ENCODE measurements at places on chromosomes 13 and 19.

DNA sequence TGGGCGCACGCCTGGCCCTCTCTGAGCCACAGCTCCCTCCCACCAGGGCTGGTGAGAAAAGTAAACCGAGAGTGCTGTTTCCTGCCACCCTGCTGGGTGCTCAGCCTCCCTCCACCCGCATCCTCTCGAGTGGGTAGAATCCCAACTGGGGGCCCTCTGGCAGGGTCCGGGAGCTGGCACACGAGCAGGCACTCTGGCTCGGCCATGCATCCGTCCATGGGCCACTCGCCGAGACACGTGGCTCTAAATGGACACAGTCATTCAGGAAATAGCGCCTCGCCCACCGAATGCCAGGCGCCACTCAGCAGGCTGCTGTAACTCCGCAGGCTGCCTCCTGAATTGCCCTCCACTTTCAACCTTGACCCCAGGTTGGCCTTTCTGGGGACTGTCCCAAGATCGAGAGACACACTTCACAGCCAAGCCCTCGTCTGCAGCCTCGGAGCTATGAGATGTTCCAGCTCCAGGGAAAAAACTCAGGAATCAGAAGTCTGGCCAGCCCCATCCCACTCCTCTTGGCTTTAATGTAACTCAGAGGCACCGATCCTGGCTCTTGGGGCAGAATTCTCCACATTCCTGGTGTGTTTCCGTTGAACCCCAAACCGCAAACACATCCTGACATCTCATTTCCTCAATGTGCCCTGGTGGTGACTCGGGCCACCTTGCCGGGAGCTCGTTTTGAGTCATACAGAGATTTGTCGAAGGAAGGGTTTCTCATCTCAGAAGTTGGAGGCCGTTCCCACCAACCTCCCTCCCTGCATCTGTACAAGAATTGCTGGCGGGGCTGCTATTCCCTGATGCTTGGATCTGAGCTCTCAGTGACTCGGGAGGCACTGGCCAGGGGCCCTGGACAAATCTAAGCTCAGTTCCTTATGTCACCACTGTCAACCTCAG lies 14.1 kb downstream of the KLF2 start:
- peak; percentile 77 for DNase-seq

DNA sequence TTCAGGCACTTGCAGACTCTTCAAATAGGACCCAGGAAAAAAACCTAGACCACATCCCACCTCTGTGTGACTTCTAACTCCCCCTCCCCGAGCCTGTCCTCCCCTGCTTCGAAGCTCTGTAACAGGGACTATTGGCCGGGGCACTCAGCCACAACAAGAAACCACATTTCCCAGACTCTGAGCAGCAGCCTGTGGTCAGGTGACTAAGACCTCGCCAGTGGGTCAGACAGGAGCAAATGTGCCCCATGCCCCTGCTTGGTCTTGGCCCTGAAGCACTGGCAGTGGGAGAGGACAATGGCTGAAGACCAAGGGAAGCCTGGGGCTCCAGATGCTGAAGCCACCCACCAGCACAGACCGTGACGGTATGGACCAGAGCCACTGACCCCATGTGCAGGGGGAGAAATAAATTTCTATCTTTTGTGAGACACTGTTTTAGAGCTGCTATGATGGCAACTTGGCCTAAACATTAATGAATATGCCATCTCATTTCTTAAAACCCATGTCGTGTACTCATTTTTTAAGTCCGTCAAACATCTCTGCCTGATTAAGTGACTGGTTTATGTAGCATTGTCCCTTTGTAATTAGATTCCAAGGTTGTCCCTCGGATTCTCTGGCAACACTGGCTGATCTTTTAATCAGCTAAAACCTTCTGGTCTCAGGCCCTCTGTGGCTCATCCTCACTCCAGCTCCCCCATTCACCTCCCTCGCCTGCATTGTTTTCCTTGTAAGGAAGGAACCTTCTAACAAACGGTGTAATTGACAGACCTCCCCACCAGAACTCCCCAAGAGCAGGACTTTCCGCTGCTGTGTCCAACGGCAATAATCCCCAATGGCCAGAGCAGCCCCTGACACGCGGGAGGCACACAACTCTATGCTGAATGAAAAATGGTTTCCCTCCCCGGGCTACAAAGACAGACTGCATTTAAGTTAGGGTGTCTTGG lies 98.4 kb downstream of the STK24 start:
- DNase-seq = no peak

DNA sequence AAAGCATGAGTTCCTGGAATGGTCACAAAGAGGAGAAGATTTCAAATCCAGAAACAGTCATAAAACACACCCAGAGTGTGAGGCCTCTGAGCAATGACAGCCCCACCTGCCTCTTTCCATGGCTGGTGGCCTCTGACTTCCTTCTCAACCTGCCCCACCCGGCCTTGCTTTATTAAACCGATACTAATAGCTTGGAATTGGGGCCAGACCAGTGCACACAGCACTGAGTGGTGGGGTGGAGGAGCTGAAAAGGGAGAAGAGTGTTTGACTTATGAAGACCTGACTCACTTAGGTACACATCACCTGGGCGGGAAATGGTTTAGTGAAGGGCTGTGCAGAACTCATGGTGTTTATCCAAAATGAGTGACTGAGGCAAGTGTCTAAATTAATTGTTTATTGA lies 20.7 kb upstream of the CEACAM6 start:
- DNase-seq = no peak

GRCh38 chr19:46081928-46082727 lies 41.3 kb upstream of the IGFL4 start:
- DNase-seq = peak; percentile 20

DNA sequence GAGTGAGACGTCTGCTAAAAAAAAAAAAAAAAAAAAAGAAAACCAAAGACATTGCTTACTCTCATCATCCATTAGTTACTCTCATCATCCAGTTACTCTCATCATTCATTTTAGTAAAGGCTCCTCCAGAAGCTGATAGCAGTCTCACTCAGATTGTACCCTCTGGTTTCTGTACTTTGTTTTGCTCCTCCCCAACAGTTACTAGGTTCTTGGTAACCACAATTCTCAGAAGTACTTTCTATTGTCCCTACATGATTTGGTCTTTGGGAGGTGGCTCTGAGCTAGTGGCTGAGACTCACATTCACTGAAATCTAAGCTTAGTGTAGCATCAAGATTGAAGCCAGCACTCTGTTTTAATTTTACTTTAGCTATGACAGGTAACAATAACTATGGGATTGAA lies 14.3 kb downstream of the ERICH4 start:
- no peak for DNase-seq

DNA sequence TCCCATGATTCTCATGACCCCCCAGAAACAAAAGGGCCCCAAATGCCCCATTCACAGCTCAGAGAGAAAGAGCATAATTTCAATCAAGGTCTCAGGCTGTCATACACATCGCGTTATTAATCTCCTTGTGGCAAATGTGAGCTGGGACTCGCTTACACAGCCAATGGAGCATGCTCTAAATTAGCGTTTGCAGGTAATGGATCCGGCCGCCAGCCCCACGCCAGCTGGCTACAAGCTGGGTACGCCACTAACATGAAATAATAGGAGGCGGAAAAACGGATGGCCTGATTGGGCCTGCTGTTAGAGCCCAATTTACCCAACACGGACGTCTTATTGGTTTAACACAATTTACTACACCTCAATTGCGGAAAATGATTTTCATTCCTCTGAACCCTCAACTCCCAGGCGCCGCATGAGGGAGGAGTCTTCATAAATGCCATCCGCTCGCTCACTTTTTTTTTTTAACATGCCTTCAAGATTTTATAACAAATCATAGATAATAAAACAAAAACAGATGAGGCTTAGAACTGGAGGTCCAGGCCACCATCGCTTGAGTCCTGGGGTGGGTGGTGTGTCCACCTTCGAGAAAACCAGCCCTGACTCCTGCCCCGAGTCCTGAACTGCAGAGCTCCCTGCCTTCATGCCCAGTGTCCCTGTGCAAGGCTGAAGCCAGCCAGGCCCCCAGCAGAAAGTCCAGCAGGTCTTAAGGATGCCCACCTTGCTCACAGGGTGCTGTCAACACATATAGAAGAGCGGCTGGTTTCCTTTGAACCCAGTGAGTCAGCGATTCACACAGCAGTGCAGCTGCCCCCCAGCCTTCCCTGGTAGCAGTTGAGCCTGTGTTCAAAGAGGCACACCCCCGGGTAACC lies 62.1 kb downstream of the PEPD start:
- no peak for DNase-seq

GRCh38 chr19:6358003-6358402 lies 3.3 kb upstream of the CLPP start:
- DNase-seq = no peak

DNA sequence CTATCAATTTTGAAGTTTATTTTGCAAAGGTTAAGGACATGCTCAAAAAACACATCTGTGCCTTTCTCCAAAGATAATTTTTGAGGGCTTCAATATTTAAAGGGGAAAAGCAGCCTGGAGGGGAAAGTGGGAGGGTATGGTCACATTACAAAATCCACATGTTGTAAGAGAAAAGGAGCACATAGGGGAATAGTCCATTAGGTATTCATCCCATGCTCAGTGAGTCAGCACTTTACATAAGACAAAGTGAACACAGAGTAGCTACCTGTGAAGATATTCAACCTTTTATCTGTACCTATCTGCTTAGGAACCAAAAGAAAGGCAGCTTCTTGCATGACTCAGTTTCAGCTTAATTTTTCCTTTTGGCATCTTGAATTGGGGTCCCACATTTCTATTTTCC lies 932.0 kb downstream of the SLITRK6 start:
- DNase-seq = no peak

GRCh38 chr13:66689628-66690027 lies 540.5 kb downstream of the PCDH9 start:
- DNase-seq = no peak

GRCh38 chr19:53908106-53908934 lies 758 bp upstream of the CACNG7 start:
- no peak for DNase-seq

DNA sequence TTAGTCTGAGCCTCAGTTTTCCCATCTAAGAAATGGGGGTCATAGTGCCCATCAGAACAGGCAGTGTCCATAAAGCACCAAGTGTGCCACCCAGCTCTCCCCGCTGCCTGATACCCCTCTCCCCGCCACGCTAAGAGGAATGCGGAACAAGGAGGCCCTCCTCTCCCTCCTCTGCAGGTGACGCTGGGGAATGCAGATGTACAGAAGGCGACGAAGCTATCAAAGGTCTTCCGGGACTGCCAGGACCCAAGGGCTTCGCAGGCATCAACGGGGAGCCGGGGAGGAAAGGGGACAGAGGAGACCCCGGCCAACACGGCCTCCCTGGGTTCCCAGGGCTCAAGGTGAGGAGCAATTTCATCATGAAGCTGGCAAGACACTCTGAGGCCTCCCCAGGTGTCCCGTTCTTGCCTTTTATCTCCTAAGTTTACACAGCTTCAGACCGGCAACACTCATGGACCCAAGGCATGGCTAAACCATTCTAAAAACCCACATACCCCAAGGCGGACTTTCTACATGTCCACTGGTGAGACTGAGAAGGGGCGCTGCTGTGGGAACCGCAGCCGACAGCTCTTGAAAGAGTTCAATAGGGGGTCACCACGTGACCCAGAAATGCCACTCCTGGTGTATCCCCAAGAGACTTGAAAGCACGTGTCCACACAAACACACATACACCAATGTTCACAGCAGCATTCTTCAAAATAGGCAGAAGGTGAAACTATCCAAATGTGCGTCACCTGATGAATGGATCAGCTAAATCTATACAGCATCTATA lies 102.7 kb downstream of the RAB20 start:
- DNase-seq = no peak

DNA sequence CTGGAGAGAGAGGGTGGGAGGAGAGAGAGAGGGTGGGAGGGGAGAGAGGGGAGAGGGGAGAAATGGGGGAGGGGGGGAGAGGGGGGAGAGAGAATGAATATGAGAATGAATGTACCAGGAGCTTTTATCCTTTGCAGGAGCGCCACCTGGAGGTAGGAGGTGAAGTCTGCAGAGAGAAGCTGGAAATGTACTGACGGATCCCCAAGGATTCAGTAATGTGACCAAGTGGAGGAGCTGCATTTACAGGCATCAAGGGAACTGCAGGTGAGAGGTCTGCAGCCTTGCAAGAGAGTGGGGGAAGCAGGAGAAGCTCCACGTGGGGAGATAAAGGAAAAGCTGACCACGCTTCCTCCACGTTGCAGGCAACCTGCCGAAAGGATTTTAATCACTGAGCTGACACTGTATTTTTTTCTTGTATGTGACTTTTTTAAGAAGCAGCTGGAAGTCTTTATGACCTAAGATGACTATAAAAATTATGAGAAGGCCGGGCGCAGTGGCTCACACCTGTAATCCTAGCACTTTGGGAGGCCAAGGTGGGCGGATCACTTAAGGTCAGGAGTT lies 33.7 kb downstream of the VSTM1 start:
- peak; percentile 32 for DNase-seq

GRCh38 chr13:80664950-80665349 lies 324.0 kb upstream of the SPRY2 start:
- no peak for DNase-seq

DNA sequence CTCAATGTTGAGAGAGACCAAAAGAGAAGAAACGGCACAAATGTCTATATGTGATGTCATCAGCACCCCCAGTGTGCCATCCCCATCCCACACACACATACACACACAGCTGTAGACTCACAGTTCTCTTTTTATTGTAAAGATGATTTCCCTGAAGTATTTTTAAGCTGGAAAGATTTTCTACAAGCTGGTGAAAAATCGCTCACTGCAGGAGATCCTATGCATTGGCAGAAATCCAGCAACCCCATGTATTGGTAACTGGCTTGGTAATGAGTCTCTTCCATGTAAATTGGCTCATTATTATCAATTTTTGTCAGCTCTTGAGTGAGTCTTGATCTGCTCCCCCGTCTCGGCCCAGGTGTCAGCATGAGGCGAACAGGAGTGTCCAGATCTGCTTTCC lies 107.1 kb upstream of the UQCRFS1 start:
- no peak for DNase-seq

GRCh38 chr19:30009013-30009412 lies 67.0 kb downstream of the URI1 start:
- DNase-seq = no peak

DNA sequence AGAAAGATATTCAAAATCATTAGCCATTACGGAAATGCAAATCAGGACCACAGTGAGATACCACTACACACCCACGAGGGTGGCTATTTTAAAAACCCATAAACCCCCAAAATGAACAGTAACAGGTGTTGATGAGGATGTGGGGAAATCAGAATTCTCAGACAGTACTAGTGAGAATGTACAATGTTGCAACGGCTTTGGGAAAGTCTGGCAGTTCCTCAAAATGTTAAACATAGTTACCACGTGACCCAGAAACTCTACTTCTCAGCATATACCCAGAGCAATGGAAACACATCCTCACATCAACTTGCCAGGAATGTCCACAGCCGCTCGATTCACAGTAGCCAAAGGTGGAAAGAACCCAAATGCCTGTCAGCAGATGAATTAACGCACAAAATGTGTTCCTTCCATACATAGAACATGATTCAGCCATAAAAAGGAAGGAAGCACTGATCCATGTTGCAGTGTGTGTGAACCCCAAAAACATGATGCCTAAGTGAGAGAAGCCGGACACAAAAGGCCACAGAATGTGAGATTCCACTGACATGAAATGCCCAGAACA lies 7.0 kb downstream of the PLVAP start:
- no peak for DNase-seq

DNA sequence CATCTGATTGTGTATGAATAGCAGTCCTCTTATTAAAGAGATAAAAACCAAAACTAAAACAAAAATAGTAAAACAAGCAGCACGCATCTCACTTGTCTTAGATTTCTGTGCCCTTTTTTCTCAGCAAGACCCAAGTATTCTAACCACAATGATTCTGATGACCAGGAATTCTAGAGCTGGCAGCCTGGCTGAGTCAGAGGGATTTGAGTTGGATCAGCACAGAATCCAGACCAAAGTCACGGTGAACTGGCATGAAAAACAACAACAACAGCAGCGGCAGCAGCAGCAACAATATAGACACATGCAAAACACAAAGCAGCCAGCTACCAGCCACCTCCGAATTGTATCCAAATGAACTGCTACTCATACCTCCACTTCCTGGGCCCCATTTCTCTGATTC lies 360.5 kb downstream of the KCNRG start:
- DNase-seq = peak; percentile 61
